ENCODE measurements at places on chromosomes 5 and 9.

- no peak for DNase-seq
Observed at GRCh38 chr5:109250533-109251329, 159.0 kb downstream of the PJA2 start.

DNA sequence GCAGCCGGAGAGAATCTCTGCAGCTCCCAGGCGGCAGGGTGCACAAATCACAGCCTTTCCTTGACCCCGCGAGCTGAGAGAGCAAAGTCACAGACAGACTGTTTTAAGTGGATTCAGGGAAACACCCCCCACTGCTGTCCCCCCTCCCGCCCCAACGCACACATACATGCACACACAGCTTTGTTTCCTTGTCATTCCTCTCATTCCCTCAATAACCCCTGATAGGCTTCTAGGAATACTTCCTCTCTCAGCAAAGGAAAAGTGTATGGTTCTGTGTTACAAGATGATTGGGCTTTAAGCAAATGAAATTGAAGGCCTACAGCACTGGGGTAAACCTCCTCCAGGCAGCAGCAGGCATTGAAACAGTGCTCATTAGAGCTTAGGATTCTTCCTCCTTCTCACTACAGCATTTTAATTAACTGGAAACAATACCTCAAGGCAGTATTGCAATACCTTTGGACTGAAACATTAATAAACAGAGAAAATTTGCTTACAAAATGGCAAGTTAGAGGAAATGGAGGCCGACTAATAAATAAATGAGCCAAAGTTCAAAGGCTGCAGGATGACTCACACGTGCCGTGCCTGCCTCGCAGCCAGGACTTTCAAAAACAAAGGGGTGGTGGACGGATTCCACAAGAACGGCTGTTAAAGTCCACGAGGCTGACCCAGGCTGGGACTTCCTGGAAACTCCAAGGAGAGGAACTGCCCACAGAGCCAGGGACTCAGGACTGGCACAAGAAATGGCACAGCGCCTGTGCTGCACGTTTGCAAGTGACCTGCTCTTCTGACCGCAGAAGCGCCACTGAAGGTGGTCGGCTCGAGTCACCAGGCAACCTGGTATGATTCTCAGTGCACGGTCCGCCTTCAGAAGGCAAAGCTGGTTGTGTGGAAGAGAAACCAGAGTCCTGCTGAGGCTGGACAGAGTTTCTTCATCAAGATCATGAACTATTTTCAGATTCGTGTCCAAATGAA, 236.2 kb downstream of the SYK start:
- DNase-seq, result no peak

GRCh38 chr5:23994581-23995370, 487.4 kb downstream of the PRDM9 start:
- no peak for DNase-seq

DNA sequence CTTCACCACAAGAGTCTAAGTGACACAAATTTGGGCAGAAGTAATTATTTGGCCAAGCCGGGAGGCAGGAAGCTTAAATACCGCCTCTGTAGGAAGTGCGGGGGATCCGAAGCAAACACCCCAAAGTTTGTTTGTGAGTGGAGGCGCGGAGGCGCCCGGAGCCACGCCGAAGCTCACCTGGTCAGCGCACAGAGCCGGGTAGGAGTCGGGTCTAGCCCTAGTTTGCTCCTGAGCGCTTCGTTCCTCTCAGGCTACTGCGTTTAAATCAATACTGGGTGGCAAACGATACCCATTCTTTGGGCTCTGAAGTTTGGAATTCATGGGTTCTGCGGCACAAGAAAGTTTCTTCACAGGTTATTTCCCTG, 855 bp downstream of the MCC start:
- DNase-seq, result no peak

DNA sequence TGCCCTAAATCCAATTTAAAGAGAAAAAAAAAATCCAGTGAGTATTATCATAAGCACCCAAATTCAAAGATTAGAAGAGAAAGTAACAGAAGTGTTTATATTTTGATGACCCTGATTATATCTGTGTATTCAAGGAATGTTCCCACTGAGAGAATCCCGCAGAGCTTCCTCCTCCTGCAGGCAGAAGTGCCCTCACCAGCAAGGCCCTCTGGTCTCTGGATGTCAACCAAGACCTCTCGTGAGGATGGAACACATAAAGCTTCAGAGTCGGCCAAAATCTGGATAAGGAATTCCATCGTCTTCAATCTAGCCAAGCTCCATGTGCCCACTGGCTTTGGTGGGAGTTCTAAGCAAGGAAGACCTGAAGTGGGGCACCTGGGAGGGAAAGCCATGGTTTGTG, 18.1 kb downstream of the PTCH1 start:
- no peak for DNase-seq

- no peak for DNase-seq
Observed at GRCh38 chr9:113274474-113275156, 757 bp downstream of the CDC26 start.

All from nucleus accumbens (tissue), 56 donors.